ENCODE measurements at places on chromosomes 5 and 9.

- peak; percentile 75 for DNase-seq
Measured at GRCh38 chr5:61394078-61394704, 62.1 kb downstream of the ZSWIM6 start.

DNA sequence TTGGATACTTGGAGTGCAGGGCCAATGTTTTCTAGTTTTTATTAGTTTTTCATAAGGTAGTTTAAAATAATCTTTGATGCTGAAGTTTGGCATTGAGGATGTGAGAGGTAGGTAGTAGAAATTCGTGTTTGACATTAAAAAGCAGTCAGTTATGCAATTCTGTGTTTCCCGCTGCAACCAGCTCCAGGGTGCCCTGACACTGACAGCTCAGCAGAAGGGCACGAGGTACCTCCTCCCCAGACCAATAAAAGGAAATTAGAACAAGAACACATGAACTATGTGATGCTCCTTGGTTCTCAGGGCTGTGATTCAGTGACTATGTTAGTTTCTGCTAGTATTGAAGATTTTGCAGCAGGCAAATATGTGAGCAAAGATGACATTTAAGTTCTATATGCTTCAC lies 40.2 kb downstream of the NSUN2 start:
- DNase-seq: no peak

GRCh38 chr9:459491-460444 lies 245.1 kb downstream of the DOCK8 start:
- DNase-seq: no peak

DNA sequence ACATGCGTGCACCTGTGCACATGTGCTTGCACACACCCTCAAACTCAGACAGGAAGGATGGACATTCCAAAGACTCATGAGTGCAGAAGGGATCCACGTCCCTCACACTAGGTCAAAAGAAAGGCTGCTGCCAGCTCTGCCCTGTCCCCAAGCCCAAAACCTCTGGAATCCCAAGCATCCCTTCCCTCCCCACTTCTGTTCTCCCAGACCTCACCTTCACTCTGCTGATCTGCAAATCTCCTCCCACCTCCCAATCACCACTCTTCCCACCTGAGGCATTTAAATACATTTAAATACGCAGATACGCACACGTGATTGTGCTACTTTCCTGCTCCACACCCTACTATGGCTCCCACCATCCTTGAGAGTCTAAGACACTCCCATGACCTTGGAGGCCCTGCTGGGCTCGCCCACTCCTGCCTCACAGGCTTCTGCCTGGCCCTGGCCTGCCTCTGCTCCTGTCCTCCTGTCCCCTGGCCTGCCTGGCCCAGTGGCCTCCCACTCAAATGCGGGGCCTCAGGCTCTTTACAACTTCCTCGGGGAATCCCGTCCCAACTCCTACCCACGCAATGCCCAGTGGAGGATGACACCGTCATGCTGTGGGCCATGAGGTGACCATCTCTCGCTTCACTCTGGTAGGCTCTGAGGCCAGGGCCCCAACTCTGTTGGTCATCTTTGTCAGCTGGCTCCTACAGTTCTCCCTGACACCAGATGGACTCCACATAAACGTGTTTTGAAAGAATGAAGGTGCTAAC lies 478.4 kb upstream of the DAP start:
- no peak for DNase-seq

DNA sequence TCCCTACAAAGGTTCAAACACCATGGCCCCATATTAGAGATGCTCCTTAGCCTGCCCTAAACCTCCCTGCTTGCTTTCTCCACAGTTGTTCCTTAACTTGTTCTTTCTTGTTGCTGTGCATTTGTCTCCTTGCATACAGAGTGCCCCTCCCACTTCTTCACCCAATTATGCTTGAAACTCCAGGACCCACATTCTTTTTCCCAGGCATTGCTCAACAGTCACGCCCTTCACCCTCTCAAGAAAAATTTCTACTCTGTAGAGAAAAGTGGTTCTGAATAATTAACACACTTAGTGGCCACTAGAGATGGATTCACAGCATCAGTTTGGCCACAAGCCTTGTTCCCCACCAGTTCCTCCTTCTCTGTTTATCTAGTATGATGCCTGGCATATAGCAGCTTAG lies 57.7 kb downstream of the NREP start:
- no peak for DNase-seq

DNA sequence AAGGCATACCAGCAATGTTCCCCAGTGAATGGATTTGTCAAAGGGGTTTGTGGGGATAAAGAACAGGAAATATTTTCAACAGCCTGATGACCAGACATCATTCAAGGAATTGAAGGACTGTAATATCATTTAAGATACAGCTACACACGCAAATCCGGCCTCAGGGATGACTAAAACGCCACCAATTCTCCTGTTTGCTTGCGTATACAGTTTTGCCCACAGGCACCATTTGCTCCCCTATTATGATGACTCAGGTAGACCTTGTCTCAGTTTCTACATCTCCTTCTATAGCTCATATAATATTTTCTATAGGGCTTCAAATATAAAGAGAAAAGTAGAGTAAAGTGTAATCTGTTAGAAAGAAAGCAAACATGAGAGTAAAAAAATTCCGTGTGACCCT lies 29.7 kb upstream of the ITGA1 start:
- DNase-seq: no peak

DNA sequence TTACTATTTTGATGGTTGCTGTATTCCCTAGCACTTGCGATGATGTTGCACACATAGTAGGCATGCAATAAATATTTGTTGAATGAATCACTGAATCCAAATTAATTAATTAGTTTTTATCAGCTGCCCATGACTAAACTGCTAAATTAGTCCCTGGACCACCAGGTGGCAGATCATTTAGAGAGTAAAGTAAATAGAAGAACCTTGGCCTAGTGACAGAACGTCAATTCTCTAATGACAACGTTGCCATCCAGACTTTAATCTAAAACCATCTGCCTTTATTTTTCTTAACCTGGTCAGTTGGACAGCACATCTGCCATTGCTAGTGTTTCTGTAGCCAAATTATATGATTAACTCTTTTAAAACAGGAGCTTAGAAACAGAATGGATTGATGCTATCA lies 457.5 kb downstream of the KIF4B start:
- DNase-seq: no peak

- no peak for DNase-seq
Measured at GRCh38 chr5:88388476-88389337, 120.1 kb upstream of the TMEM161B start.

Data from fibroblast of skin of right biceps (primary cell).